ENCODE measurements at places on chromosomes 3 and 15. TPM values are rescaled to one million over a fixed set of nuclear protein-coding genes. Genes with fewer than 3 reads are reported as not detected.

Gene HDAC11
- total RNA-seq: 8.7 TPM

Gene CSNK1G1
- 14.3 TPM for total RNA-seq

Gene HOMER2
- 17.0 TPM for total RNA-seq

DNA sequence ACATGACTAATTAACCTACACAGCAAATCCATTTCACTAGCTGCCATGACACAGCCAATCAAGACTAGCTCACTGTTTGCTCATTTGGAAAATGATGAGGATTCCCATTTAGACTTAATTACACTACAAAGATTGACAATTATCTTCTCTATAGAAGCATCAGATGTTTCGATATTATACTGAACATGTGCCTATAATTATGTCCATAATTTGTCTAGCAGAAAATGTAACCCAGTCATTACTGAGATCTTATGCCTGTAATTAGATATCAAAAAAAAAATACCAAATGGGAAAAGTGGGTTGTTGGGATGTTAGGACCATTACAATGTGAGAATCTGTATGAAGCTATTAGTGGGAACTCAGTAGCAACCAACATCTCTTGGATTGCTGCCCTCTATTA is 344.2 kb upstream of the MCTP2 start:
- no peak overlapping the region for H3K27ac ChIP-seq
- H3K4me1 ChIP-seq: no peaks in the 10 kb centered on the region
- H3K4me3 ChIP-seq: no peak overlapping the region
- H3K36me3 ChIP-seq: no peaks in the 10 kb centered on the region
- H3K27me3 ChIP-seq: no peaks in the 10 kb centered on the region

Gene PGBD4
- 0.76 TPM for total RNA-seq

GRCh38 chr15:30925686-30926085 is 22.0 kb downstream of the FAN1 start:
- H3K27ac ChIP-seq: no peak overlapping the region
- peaks cover 15% of the 10 kb centered on the region for H3K36me3 ChIP-seq
- H3K4me1 ChIP-seq: 0 out of 2 replicates have a peak, but pooled peaks cover 7% of the 10 kb centered on the region
- H3K4me3 ChIP-seq: no peak overlapping the region
- no peaks in the 10 kb centered on the region for H3K27me3 ChIP-seq

Gene SUCLG2
- total RNA-seq: 49.9 TPM

GRCh38 chr3:128050597-128050996 is 1.6 kb upstream of the SEC61A1 start:
- no peaks in the 10 kb centered on the region for H3K27me3 ChIP-seq
- DNase-seq: peak; percentile 67
- H3K4me1 ChIP-seq: peaks cover 29% of the 10 kb centered on the region
- peaks cover 17% of the 10 kb centered on the region for H3K36me3 ChIP-seq

DNA sequence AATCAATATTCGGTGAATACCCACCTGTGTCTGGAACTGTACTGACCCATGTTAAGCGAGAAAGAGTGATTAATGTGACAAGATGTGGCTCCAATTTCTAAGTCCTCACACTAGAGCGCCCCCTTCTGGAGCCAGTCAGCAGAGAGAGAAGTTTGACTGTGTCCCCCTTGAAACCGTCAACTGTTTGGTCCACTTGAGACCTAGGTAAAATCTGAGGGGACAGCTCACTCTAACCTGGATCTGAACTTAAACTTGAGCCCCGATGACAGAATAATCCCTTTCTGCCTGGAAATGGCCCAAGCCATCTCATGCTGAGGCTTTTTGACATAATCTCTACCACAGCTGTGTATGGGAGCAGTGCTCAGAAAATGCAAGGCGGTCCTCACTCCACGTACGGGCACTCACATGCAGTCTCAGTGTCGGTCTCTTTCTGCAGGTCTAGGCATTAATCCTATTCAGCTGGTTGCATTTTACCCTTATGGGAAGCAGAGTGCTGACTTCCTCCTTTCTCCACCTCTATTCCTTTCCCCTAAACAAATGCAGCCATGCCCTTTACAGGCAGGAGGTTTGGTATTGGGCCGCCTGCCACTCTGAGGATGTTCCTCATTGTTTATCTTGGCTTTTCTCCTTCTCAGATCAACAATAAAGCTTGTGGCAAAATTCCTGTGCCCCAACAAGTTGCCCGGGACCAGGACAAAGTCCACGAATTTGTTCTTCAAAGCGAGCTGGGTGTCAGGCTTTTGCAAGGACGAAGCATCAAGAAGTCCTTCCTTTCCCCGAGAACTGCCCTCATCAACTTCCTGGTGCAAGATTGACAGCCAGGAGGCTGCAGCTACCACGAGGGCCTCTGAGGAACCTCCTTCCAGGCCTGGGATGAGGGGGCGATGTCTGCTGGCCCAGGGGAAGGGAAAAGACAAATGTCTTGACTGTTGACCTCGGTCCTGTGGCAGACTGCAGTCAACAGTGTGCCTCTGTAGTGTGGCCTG is 47.5 kb upstream of the LIMD1 start:
- H3K36me3 ChIP-seq: no peaks in the 10 kb centered on the region
- H3K27ac ChIP-seq: no peak overlapping the region
- no peak overlapping the region for H3K4me3 ChIP-seq
- no peak for DNase-seq
- no peaks in the 10 kb centered on the region for H3K27me3 ChIP-seq

DNA sequence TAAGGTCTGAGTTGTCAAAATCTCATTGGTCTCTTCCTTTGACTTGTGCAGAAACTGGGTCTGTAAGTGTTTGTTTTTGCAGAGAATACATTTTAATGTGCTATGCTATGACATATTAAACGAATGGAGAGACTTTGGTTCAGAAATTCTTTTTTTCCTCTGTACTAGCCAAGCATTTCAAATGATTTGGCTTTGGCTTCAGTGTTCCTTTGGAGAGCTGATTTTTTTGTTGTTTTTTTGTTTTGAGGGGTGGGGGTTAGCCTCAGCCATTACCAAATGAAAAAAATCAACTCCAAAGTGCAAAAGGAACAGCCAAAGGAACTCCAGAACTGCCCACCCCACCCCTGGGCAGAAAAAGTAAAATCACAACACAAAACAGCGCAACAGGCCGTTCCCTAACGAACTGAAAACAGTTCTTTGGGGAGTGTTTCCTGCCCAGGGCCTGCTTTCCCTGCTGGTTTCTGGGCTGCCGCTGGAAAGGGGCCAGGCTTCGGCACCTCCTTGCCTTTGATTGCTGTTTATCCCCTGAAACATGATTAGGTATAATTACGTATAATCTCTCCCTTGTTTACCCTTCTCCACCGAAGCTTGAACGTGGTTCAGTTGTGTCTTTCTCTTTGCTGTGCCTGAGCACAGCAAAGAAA is 57.6 kb upstream of the NEO1 start:
- peak; percentile 38 for DNase-seq
- H3K36me3 ChIP-seq: no peaks in the 10 kb centered on the region
- peak overlapping the region; percentile 31 for H3K4me3 ChIP-seq

- no peak overlapping the region for H3K4me3 ChIP-seq
- 0 out of 2 replicates have a peak, but pooled peaks cover 5% of the 10 kb centered on the region for H3K4me1 ChIP-seq
- H3K27ac ChIP-seq: no peak overlapping the region
- H3K36me3 ChIP-seq: no peaks in the 10 kb centered on the region
These were observed 9.6 kb downstream of the OSBPL11 start for GRCh38 chr3:125585595-125586223.

All from GM23248 (cell line).